ENCODE measurements at places on chromosomes 6 and 20.

GRCh38 chr20:12414446-12415274 is 497.0 kb downstream of the BTBD3 start:
- DNase-seq = no peak

- DNase-seq = no peak
These were observed 26.2 kb downstream of the RIPOR2 start for GRCh38 chr6:24909241-24910216.

- DNase-seq = no peak
These were observed 185.6 kb downstream of the KIF16B start for GRCh38 chr20:16387666-16388065.

- no peak for DNase-seq
These were observed 96.7 kb downstream of the SYCP2 start for GRCh38 chr20:59836767-59837166.

- no peak for DNase-seq
These were observed 101.0 kb upstream of the VSTM2L start for GRCh38 chr20:37801921-37802320.

DNA sequence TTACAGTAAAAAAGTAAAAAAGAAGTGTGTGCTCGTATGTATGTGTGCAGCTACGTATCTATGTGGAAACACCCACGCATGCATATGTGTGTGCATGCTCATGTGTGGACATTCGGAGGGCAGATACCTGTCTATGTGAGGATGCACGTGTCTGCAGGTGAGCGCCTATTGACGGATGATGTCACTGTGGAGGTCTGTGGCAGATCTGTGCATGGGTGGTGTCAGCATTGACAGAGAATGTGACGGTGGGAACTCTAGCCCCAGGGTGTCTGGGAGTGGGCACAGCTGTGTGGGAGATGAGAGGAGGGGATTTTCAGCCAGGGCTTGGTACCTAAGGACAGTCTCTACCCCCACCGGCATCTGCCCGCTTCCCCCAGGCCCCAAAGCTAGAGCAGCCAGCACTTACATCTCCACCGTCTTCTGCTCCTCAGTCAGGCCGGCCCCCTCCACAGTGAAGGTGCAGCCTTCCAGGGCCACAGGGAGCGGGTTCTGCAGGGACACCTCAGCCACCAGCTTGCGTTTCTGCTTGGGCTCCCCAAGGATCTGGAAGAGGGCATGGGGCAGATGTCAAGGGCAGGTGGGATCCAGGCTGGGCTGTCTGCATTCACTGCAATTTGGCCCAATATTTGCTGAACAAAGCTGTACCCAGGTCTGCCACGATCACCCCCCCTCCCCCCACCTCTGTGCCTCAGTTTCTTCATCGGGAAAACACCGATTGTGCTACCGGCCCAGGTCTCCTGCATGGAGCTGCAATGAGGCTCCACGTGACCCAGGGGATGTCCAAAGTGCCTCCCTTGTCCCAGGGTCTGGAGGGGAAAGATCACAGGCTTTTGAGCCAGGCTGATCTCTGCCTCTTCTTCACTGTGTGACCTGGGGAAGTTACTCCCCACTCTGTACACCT is 34.1 kb downstream of the TGM2 start:
- no peak for DNase-seq

GRCh38 chr6:14108571-14109410 is 8.8 kb upstream of the CD83 start:
- no peak for DNase-seq

- no peak for DNase-seq
These were observed 693.6 kb downstream of the QKI start for GRCh38 chr6:164108092-164108491.

DNA sequence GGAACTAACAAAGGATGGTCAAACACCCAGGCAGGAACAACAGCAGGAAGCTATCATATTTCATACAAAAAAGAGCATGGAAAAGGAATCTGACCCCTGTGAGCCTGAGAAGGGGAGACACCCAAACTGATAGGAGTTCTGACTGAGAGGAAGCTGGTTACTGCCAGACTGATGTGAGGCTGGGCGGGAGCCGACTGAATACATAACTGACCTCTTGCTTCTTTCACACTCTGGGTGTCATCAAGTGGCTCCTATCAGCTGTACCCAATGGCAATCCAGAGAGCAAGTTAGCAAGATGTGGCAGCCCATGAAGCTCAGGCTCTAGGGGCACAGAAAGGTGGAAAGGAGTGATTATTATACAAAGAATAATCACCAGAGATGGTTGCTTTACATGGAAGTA is 795.1 kb upstream of the HS3ST5 start:
- no peak for DNase-seq

GRCh38 chr20:62428396-62429295 is 1.3 kb upstream of the RBBP8NL start:
- DNase-seq = no peak

DNA sequence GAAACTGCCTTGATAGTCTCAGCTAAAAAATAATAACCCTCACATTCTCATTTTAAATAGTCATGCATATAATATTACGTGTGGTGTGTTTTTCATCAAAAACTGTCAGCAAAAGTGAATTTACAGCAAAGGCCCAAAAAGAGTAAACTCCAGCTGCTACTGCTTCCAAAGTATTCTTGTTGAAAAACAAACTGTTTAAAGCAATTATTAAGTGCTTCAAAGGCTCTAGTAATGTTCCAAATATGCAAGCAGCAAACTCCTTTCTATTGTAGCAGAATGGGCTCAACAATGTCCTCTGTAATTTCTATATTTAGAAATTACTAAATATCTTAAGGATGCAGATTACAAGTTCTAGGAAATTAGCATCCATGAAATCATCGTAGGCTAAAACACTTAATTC is 280.0 kb upstream of the TBX18 start:
- DNase-seq = no peak

GRCh38 chr6:145323646-145324045 is 411.7 kb downstream of the EPM2A start:
- no peak for DNase-seq

DNA sequence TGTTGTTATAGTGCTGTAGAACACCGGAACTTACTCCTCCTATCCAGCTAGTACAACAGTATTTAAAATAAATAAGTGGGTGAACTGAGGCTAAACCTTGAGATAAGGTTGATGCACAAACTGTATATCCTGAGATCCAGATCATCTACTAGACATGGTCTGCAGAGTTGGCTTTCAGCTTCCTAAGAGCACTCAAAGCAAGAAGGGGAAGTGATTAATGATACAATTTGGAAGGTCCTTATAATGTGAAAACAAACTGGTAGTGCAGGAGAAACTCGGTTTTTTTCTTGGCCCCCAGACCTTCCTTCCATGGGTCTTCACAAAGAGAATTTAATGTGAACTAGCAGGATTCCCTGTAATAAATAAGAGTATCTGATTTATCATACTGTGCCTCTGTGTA is 27.4 kb upstream of the RREB1 start:
- no peak for DNase-seq

GRCh38 chr6:108594640-108595039 is 33.9 kb downstream of the FOXO3 start:
- no peak for DNase-seq

DNA sequence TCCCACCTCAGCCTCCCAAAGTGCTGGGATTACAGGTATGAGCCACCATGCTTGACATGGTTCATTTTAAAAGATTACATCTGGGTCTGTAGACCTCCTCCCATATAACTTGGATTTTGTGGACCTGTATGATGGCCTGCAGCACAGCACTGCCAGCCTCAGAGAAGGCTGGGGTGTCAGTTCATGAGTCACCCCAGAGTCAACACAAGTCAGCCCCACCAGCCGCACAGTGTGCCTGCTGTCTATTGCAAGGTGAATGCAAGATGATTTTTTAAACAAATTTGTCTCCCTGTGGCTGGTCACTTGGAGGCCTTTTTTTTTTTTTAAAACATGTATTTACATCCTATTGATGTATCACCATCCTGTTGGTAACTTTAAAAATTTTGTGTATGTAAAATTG is 76.7 kb downstream of the RREB1 start:
- DNase-seq = no peak

GRCh38 chr6:52305948-52306767 is 21.6 kb upstream of the MCM3 start:
- no peak for DNase-seq

DNA sequence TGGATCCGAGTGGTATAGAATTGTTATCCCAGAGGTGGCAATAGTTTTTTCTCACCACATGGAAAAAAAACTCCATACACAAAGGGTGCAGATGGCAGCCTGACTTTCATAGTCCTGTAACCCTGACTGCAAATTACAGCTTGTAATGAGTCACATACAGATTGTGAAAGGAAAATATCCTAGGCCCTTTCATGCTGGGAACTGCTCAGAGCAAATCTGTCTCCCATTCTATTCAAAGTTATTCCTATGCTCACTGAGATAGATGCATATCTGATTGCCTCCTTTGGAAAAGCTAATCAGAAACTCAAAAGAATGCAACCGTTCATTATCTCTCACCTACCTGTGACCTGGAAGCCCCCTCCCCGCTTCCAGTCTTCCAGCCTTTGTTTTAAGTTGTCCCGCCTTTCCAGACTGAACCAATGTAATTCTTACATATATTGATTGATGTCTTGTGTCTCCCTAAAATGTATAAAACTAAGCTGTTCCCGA is 108.7 kb upstream of the MAP3K4 start:
- no peak for DNase-seq

DNA sequence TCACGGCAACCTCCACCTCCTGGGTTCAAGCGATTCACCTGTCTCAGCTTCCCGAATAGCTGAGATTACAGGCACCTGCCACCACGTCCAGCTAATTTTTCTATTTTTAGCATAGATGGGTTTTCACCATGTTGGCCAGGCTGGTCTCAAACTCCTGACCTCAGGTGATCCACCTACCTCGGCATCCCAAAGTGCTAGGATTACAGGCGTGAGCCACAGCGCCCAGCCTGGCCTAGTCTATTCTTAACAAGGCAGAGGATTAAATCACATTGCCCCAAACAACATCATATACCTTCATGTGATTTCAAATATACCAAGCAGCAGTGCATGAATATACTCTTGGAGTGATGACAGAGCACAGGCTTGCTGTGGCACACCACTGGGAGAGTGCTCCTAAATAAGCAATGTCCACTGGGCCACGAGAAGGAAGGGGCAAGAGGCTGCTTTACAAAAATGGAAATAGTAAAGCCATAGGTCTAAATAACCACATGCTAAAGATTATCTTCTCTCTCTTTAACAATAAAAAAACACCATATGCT is 76.6 kb upstream of the TULP1 start:
- DNase-seq = no peak

DNA sequence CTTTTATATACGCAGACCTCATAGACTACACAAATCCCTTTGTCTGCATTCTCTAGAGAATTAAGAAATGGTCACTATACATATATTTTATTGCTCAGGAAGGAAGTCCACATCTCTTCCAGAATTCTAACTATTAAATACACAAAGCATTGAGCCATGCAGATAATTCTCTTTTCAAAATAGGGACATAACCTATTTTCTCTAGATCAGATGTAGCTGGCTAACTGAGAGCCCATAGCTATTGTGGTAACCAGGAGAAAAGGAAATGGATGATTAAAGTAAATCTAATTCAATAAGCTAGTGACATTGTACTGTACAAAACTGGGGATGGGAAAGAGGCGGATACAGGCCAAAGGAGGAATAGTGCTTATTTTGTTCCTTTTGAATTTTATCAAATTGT is 137.2 kb downstream of the BACH2 start:
- no peak for DNase-seq

DNA sequence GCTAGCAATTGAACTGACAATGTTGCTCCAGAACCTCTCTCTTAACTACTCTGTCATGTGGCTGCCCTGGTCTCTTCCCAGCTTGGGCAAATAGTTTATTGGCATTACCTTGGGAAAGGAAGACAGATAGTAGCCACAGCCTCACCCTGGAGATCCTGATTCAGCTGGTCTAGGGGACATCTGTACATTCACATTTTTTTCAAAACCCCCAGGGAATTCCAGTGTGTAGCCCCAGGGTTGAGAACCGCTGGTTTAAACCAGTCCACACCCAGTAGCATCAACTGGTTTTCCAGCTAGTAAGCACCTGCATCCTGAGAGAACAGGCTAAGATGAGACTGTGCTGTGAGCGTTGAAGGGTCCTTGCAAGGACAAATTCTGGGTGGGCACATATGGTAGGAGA is 9.6 kb downstream of the SCUBE3 start:
- no peak for DNase-seq

- DNase-seq = no peak
These were observed 50.5 kb downstream of the CTNNBL1 start for GRCh38 chr20:37744347-37744746.

DNA sequence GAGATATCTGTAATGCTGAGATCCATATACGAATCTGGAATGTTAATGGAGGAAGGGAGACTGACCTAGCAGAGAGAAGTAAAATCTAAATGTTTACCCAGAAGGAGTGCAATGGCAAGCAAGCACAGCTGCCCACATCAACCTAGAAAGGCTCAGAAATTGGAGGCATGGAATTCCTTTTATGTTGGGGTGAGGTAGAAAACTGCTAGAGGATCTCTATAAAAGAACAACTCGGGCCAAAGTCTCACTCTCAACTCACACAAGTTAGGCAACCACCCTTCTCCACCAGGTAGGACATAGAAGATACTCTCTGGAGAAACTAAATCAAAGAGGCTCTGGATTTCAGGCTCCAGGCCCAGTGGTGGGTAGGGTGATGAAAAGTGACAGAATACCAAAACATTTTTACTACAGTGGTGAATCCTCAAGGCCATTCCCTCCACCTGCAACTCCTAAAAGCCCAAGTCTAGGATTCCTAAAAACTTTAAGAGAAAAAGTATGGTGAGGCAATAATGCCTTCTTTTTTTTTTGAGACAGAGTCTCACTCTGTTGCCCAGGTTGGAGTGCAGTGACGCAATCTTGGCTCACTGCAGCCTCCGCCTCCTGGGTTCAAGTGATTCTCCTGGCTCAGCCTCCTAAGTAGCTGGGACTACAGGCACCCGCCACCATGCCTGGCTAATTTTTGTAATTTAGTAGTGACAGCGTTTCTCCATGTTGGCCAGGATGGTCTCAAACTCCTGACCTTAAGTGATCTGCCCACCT is 9.5 kb upstream of the ADGRG6 start:
- no peak for DNase-seq

GRCh38 chr6:49551078-49551865 is 804 bp downstream of the C6orf141 start:
- no peak for DNase-seq

GRCh38 chr6:126075335-126076071 is 89.2 kb downstream of the TRMT11 start:
- DNase-seq = no peak

DNA sequence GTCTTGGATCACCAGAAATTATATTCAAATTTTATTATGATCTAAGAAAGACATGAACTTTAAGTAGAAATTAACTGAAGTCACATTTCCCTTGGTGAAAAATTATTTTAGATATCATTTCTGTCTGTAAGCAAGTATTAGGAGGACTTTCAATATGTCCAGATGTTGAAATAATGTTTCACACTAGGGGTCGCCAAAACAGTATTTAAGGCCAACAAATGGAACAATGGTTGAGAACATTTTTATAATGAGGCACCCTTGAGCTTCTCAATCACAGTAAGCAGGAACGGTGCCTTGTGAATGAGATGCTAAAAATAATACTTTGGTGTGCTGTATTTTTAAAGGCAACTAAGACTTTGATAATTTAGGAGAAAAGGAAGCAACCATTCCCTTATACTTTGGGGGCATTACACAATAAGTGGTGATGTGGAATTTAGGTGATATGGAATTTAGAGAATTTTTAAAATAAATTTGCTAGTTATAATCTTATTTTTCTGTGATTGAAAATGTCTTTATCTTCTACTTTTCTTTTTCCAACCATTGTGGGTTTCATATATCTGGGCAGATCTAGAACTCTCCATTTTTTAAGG is 9.6 kb upstream of the SF3B5 start:
- DNase-seq = no peak
